ENCODE measurements at places on chromosomes 2 and 18. TPM values are rescaled to one million over a fixed set of nuclear protein-coding genes. Genes with fewer than 3 reads are reported as not detected.
A peak's percentile ranks its signal among the peaks of the same experiment; 100 is the strongest.

- DNase-seq: no peak
These were observed 200.8 kb downstream of the TFCP2L1 start for GRCh38 chr2:121084130-121084680.

Gene PROKR1
- polyA plus RNA-seq: not detected

GRCh38 chr2:52537588-52537987 is 1230.0 kb upstream of the CHAC2 start:
- DNase-seq: no peak

- DNase-seq: no peak
These were observed 126.6 kb upstream of the RMDN2 start for GRCh38 chr2:37798315-37799005.

- DNase-seq: peak; percentile 8
These were observed 103.0 kb downstream of the KYNU start for GRCh38 chr2:142980246-142981068.

Gene EIF2AK2
- polyA plus RNA-seq: 27.7 TPM

Gene MC2R
- polyA plus RNA-seq: not detected

DNA sequence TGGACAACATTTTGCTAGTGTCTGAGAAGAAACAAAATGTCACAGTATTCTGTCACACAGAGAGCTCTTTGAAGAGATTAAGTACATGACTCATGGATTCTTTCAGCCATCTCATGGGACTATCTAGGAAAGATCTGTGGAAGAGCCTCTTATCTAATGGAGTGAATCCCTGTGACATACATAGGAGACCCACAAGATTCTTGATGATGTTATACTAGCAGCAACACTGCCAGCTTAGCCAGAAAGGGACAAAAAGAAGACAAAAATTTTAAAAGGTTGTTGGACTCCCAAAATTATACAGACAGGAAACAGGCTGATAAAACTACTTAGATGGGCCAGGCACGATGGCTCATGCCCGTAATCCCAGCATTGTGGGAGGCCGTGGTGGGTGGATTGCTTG is 143.3 kb upstream of the MGAT5 start:
- no peak for DNase-seq

DNA sequence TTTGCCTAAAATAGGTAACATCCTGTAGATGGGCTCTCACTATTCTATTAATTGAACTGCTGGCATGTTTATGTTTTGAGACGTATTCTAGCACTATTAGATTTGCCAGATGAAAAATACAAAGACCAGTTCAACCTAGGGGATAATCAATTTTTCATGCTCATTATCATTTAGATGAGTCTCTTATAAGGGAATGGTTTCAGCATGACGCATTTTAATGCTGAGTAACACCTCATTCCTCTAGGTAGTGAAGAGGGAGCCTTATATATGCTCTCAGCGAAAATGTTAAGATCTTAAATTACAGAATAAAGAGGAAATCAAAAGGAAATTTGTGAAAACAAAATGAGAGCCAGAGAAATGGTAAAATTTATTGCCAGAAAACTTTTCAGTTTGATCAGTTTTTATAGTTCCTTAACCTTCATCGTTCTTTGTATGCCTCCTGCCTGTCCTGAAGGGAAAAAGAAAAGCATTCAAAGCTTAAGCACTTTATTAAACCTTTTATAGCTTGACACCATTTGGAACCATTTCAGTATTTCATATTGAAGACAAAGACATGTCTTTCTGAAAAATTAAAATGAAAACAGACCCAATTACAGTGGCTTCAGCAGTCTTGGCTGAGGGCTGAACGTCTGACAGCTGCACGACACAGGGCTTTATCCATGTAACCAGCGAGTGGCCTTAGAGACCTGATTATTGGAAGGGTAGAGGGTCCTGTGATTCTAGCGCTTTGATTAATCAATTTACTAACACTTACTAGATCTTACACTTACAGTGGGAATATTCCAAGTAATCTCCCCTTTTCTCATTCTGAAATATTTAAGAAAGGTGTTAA is 112.8 kb downstream of the ADCYAP1 start:
- no peak for DNase-seq

Gene DCDC2C
- not detected for polyA plus RNA-seq

- peak; percentile 23 for DNase-seq
These were observed 145.4 kb upstream of the SPOPL start for GRCh38 chr2:138356178-138356577.

Gene SCN9A
- polyA plus RNA-seq: 1.7 TPM

DNA sequence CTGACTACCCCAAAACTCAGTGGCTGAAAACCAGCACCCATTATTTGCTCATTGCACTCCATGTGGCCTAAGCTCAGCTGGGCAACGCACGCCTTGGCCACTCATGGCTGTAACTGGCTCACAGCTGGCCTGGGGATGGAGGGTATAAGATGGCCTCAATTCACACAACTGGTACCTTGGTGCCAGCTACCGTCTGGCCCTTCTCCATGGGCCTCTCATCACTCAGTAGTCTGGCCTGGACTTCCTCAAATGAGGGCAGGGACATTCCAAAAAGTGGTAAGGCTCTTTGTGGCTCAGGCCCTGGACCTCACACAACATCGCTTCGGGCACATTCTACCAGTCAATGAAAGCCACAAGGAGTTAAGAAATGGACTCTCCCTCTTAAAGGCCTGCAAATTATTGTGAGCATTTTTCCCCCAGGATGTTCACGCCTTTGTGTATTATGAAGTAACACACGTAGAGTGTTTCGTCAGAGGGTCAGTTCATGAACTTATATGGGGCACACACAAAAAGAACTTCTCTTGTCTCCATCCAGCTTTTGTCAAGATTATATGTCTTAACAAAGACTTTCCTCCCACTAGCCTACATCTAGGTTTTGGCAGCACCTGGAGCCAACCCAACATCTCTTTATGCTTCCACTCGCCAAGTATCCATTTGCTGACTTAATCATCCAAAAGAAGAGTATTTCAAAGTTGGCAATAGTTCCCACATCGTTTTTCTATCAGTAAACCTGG is 145.2 kb downstream of the CCBE1 start:
- no peak for DNase-seq

DNA sequence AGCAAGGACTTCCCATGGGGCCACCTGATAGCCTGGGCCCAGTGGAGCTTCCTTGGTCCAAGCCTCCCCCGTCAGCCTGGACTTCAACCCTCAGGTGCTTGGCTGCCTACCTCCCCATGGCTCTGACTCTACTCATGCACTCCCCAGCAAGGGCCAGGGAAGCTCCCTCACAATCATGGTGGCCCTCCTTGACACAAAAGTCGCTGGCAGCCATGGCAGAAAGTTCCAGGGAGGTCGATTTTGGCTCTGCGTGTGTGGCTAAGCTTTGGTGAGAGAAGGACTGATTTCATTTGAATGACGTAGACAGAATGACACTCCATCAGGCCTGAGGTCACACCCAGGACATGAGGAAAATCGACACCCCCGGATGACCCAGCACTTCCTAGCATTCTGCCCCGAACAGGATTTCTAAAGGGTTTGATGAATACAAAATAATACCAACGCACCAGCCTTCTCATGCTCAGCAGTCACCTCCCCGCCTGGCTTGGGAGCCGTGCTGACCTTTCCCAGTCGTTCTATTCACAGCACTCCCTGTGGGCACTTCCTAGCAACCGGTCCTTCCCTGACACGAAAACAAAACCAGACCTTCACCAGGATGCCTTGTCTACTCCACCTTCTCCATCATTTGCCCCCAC is 52.7 kb downstream of the LBH start:
- no peak for DNase-seq

DNA sequence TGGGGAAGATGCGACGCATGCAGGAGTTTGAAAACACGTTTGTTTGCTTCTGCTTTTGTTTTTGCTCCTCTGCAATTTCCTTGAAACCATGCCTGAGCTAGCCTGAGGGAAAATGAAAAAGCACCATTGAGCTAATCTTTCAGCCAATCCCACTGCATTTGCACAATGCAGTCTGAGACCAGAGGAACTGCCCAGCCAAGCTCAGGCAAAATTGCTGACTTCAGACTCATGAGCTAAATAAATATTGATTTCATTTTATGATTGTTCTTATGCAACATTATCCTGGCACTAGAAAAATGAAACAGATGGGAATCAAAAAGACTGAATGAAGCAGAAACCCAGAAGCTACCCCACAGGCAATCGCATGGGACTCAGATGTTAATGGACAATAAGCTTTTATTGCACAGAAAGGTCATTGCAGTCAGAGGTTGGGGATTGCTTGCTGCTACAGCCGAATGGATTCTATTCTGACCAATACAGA is 37.0 kb downstream of the TPRKB start:
- DNase-seq: peak; percentile 58

- no peak for DNase-seq
These were observed 367.6 kb downstream of the RND3 start for GRCh38 chr2:150119819-150120218.

DNA sequence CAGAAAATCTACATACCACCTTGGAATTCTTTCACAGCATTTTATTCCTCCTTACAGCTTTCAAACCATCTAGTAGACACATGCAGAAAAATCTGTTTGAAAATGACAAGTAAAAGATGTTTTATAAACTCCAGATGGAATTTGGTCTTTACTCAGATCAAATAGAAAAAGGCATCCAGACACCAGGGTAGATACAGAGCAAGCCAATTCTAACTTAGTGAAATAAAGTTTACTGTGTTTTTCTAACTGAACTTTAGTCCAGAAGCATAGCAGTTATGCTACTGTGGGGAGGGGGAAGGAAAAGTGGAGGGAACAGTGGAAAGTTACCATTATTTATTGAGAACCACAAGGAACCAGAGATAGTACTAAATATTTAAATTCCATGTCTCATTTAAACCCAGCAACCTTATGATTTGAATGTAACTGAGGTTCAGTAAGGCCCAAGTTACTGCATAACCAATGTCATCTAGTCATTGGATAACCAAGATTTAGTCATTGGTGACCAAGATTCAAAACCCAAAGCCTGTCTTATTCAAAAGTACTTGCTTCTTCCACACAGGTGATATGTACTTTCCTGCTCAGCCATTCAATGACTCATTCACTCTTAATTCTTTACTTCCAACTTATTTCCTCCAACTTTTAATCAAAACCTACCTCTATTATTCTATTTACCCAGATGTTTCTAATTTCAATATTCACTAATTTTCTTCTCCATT is 57.7 kb downstream of the RAD51AP2 start:
- no peak for DNase-seq

GRCh38 chr2:171703574-171704347 is 16.5 kb downstream of the DYNC1I2 start:
- peak; percentile 34 for DNase-seq

GRCh38 chr2:196174404-196174803 is 3.0 kb upstream of the STK17B start:
- DNase-seq: no peak

Gene ZNF521
- 5.5 TPM for polyA plus RNA-seq

DNA sequence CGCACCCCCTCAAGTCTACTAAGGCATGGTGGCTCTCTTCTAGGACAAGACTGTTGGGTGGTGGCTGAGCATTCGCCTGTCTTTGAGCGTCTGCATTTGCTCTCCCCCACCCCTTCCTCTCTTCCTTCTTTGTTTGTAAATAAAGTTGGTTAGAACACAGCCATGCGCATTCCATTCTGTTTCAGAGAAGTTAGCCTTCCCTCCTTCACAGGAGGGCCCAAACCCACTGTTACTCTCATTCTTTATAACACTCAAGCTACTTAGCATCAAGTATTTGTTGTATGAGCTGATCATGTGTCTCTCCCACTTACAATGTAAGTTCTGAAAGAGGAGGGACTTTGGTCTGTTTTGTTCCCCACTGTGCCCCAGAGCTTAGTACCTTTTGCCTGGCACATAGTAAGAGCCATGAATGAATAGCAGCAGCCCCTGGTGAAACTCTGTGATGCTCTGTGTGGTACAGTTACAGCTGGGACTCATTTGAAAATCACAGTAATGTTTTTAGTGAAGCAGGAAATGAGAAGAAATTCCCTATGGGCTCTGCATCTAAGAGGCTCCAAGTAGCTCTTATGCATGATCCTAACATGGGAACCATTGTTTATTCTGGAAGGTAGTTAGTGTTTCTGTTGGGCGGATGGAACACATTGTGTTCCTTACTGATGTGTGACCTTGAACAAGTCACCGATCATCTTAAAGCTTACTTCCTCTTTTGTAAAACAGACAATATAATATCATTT is 7.7 kb downstream of the MGAT5 start:
- DNase-seq: peak; percentile 12

DNA sequence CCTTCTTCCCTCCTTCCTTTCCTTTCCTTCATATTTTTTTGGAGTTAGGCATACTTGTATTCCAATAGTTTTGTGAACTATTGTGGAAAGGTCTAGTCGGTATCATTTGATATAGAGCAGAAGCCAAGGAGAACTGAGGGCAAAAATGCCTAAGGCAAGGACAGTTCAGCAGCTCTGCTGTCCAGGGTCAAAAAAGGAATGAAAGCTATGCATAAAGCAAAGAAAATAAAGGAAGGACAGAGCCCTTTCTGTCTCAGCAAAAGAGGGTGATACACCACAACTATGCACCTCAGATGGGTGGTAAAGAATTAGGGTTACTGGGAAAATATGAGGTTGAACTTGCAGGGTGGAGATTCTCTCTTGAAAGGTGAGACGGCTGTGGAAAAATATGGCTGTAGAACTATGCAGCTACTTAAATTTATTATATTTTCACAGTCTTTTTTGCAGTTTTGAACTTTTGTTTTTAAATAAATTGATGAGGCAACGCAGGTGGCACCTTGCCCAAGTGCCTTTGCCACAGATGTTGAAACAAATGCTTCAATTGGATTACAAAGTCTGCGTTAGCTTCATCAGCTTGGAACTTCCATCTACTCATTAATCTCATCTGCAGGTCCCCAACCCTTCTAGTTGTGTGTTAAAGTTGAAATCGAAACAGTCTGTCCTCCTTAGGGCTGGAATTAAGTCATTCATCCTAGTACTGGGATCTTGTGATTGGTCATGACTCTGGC is 20.8 kb downstream of the LHCGR start:
- DNase-seq: no peak

- DNase-seq: peak; percentile 92
These were observed 39.2 kb downstream of the ODC1 start for GRCh38 chr2:10408649-10409579.
